Common myeloid progenitor, CD34-positive (primary cell): ENCODE measurements at places on chromosomes 16 and 17.
A peak's percentile ranks its signal among the peaks of the same experiment; 100 is the strongest.

DNA sequence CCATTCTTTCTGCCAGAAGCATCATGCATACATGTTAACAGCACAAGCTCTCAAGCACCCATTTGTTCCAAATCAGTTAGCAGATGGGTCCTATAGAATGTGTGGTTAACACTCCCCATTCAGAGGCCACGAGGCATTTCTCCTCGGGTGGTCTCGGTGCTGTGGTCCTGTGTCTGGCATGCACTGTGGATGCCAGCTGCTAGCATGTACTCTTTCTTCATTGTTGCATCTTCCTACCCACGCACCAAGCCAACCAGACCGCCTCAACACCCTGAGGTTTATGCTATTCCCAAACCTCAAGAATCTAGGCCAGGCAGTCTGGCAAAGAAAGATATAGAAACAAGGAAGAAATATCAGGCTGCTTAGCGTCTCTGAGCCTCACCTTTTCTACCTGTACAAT lies 27.8 kb upstream of the MRTFB start:
- H3K4me3 ChIP-seq = no peak overlapping the region
- DNase-seq = no peak
- H3K27ac ChIP-seq = no peak overlapping the region
- H3K36me3 ChIP-seq = no peaks in the 10 kb centered on the region
- H3K4me1 ChIP-seq = no peaks in the 10 kb centered on the region
- no peaks in the 10 kb centered on the region for H3K27me3 ChIP-seq

DNA sequence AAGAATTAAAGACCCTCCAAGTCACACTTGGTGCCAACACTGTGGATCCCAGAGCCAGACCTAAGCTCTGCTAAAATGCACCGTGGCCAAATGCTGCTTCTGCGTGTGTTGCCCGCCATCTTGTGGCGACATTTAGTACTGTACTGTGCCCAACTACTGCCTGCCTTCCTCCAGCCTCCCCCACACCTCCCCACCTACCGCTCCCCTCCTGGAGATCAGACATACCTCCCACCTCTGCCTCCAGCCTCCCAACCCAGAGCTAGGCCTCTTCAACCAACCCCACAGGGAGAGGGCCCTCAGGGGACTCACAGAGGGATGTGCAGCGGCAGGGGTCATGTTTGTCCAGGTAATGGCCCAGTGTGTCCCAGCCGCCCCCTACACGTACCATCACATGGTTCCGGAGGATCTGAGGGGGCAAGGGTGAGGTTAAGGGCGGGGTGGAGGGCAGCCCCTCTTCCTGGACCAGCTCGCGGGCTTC lies 5.5 kb downstream of the GAS2L2 start:
- no peak overlapping the region for H3K4me3 ChIP-seq
- no peak overlapping the region for H3K27ac ChIP-seq
- H3K27me3 ChIP-seq = peaks cover 11% of the 10 kb centered on the region
- DNase-seq = peak; percentile 86
- H3K4me1 ChIP-seq = peaks cover 22% of the 10 kb centered on the region
- no peaks in the 10 kb centered on the region for H3K36me3 ChIP-seq

DNA sequence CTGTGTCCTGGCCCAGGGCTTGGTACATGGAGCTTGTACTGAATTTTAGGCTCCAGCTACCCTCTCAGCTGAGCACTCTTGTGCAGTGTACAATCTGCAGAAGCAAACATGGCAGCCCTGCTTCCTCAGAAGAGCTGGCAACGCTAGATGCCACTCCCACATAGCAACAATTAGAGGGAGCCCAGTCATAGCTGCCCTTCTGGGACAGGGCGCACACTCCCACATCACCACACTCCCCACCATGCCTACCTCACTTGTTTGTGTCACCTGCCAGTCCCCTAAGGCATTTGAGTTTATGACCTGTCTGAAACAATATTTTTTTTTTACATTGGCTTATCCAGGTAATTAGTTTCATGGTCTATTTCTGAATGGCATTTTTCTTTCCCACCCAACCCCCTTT lies 72.3 kb downstream of the C17orf67 start:
- no peaks in the 10 kb centered on the region for H3K27me3 ChIP-seq
- H3K4me3 ChIP-seq = no peak overlapping the region
- H3K4me1 ChIP-seq = peaks cover 8% of the 10 kb centered on the region
- H3K36me3 ChIP-seq = no peaks in the 10 kb centered on the region

DNA sequence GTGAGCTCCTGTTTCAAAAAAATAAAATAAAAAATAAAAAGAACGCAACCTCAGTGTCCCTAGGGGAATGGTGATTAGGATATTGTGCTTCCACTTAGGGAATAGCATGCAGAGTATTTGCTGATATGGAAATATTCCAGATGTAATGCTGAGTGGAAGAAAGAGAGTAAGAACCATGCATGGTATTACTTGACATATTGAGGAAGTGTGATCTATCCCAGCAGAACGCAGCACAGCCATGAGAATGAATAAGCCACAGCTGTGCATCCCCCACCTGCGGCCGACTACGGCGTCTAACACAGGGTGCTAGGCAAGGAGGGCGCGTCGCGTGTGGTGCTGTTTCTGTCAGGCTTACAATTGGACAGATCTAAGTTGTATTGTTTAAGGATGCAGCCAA lies 49.5 kb downstream of the FOXK2 start:
- peaks cover 3% of the 10 kb centered on the region for H3K4me1 ChIP-seq
- peaks cover 32% of the 10 kb centered on the region for H3K36me3 ChIP-seq
- H3K27ac ChIP-seq = no peak overlapping the region
- DNase-seq = no peak
- H3K27me3 ChIP-seq = no peaks in the 10 kb centered on the region
- H3K4me3 ChIP-seq = no peak overlapping the region

DNA sequence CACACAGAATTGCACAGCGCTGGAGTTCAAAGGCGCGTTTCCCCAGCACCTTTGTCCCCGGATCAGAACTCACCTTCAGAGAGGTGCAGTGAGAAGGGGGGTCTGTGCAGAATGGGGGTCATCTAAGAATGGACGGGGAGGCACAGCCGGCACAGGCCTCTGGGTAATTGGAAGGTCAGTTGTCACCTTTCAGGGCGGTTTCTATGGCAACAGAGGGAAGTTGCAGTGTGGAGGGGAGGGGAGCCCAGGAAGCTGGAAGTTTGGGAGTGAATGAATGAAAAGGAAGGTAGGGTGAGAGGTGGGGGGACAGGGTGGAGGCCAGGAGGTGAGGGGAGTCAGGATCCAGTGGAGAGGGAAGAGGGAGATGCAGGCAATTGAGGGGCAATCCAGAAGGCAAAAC lies 12.4 kb upstream of the KCNG4 start:
- DNase-seq = no peak
- H3K4me3 ChIP-seq = no peak overlapping the region
- H3K27ac ChIP-seq = no peak overlapping the region
- no peaks in the 10 kb centered on the region for H3K4me1 ChIP-seq
- H3K27me3 ChIP-seq = peaks cover 15% of the 10 kb centered on the region

- no peak for DNase-seq
- H3K36me3 ChIP-seq = peaks cover 22% of the 10 kb centered on the region
- H3K4me3 ChIP-seq = no peak overlapping the region
- no peak overlapping the region for H3K27ac ChIP-seq
- no peaks in the 10 kb centered on the region for H3K4me1 ChIP-seq
Measured at GRCh38 chr17:78082988-78083387, 45.6 kb downstream of the TMC6 start.

- H3K4me3 ChIP-seq = no peak within 1 kb of the TSS
- no peaks in the 10 kb centered on the region for H3K36me3 ChIP-seq
- no peak for DNase-seq
- no peaks in the 10 kb centered on the region for H3K27me3 ChIP-seq
- H3K27ac ChIP-seq = no peak within 1 kb of the TSS
- peaks cover 8% of the 10 kb centered on the region for H3K4me1 ChIP-seq
Measured at GRCh38 chr17:69060822-69061221, at the start of gene ABCA9. Gene ABCA9 (minus strand): TSS chr17:69060927. CDS start chr17:69051126, 9,801 bp downstream.

DNA sequence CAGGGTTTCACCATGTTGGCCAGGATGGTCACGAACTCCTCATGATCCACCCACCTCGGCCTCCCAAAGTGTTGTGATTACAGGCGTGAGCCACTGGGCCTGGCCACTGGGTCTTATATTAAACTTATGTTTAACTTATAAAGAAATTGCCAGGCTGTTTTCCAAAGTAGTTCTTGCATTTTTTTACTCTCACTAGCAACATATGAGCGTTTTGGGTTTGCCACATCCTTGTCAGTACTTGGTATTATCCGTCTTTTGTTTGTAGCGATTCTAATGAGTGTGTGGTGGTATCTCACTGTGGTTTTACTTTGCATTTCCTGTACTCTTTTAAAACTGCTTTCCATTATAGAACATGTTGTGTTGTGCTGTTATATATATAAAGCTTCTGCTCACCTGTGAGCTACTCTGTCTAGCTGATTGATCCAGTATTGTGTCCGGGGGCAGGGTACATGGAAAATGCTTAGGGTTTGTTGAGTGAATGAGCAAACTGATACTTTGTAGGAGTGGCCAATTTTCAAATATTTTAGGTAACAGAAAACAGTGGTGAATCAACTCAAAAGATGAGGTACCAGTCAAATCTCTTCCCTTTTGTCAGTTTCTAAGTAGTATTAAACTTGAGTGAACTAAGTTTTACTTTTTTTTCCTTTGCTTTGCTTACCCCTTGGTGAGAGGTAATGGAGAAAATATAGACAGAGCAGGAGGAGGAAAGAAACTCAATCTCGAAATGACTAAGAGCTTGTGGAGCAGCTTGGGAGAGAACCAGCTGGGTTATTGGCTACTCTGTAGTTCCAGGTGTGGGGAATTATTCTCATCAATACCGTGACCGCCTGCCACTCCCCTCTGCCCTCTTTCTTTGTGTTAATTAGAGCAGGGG lies 75.8 kb downstream of the PITPNC1 start:
- no peaks in the 10 kb centered on the region for H3K36me3 ChIP-seq
- H3K4me1 ChIP-seq = peaks cover 5% of the 10 kb centered on the region
- H3K27ac ChIP-seq = no peak overlapping the region
- no peaks in the 10 kb centered on the region for H3K27me3 ChIP-seq
- H3K4me3 ChIP-seq = no peak overlapping the region

GRCh38 chr17:77735081-77735565 lies 223.4 kb upstream of the TNRC6C start:
- peaks cover 9% of the 10 kb centered on the region for H3K4me1 ChIP-seq
- H3K27ac ChIP-seq = no peak overlapping the region
- peak; percentile 34 for DNase-seq
- H3K36me3 ChIP-seq = no peaks in the 10 kb centered on the region
- no peaks in the 10 kb centered on the region for H3K27me3 ChIP-seq
- no peak overlapping the region for H3K4me3 ChIP-seq

DNA sequence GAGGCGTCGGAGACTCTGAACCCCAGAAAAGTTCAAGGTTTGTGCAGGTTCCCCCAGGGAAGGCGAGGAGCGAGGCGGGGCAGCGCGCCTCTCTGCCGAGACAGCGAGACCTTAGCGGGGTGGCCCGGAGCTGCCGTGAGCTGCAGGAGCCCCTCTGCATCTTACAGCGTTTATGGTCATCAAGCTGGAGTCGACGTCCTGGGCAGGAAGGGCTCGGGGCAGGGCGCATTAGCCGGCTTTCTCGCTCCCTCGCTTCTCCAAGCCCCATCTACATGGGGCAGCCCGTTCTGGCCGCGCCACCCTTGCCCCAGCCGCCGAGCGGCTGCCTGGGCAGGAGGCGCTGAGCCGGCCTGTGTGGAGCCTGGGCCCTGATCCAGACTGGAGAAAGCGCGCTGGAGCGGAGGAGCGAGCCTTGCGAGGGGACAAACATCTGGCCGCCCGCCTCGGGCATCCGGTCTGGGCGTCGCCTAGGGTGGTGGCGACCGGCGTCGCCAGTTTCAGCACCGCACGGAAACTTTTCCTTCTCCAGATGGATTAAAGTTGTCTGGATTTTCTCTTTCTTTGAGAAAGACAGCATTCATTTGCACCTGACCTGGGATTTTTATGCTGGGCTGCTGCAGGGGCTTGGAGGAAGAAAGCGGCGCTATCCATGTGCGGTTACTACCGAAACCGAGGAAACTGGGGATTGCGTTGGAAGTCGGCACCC lies 750 bp downstream of the TMEM132E start:
- peak overlapping the region; percentile 59 for H3K4me3 ChIP-seq
- H3K36me3 ChIP-seq = no peaks in the 10 kb centered on the region
- DNase-seq = no peak
- H3K4me1 ChIP-seq = peaks cover 6% of the 10 kb centered on the region

GRCh38 chr17:2123375-2124251 lies 68.7 kb downstream of the HIC1 start:
- H3K27me3 ChIP-seq = no peaks in the 10 kb centered on the region
- DNase-seq = no peak
- H3K4me1 ChIP-seq = peaks cover 19% of the 10 kb centered on the region
- no peak overlapping the region for H3K4me3 ChIP-seq
- no peaks in the 10 kb centered on the region for H3K36me3 ChIP-seq

- no peaks in the 10 kb centered on the region for H3K27me3 ChIP-seq
- H3K4me3 ChIP-seq = peak within 1 kb of the TSS; percentile 70
- H3K36me3 ChIP-seq = no peaks in the 10 kb centered on the region
- DNase-seq = no peak
- peaks cover 13% of the 10 kb centered on the region for H3K4me1 ChIP-seq
- H3K27ac ChIP-seq = peak within 1 kb of the TSS; percentile 68
Measured at GRCh38 chr17:60422162-60422665, at the start of gene CHCT1. Gene CHCT1 (plus strand): TSS chr17:60422489. CDS start chr17:60422593, 104 bp downstream.

- no peaks in the 10 kb centered on the region for H3K36me3 ChIP-seq
- no peak overlapping the region for H3K27ac ChIP-seq
- no peak for DNase-seq
- no peak overlapping the region for H3K4me3 ChIP-seq
- H3K27me3 ChIP-seq = no peaks in the 10 kb centered on the region
- no peaks in the 10 kb centered on the region for H3K4me1 ChIP-seq
Measured at GRCh38 chr17:72423286-72423589, 302.4 kb downstream of the SOX9 start.

GRCh38 chr16:50535506-50536257 lies 12.5 kb upstream of the NKD1 start:
- H3K4me1 ChIP-seq = no peaks in the 10 kb centered on the region
- DNase-seq = no peak
- no peaks in the 10 kb centered on the region for H3K27me3 ChIP-seq
- H3K36me3 ChIP-seq = no peaks in the 10 kb centered on the region
- no peak overlapping the region for H3K27ac ChIP-seq

GRCh38 chr16:52407778-52408177 lies 139.2 kb downstream of the TOX3 start:
- no peaks in the 10 kb centered on the region for H3K27me3 ChIP-seq
- DNase-seq = no peak
- H3K36me3 ChIP-seq = no peaks in the 10 kb centered on the region
- no peak overlapping the region for H3K4me3 ChIP-seq

- H3K27me3 ChIP-seq = no peaks in the 10 kb centered on the region
- peaks cover 6% of the 10 kb centered on the region for H3K4me1 ChIP-seq
- no peak for DNase-seq
Measured at GRCh38 chr17:38894276-38894675, 24.4 kb downstream of the LASP1 start.

- H3K27ac ChIP-seq = peak overlapping the region; percentile 48
- H3K36me3 ChIP-seq = no peaks in the 10 kb centered on the region
- H3K4me1 ChIP-seq = peaks cover 69% of the 10 kb centered on the region
- peak; percentile 73 for DNase-seq
- H3K27me3 ChIP-seq = no peaks in the 10 kb centered on the region
Measured at GRCh38 chr17:4944163-4944553, 4.1 kb downstream of the RNF167 start.

DNA sequence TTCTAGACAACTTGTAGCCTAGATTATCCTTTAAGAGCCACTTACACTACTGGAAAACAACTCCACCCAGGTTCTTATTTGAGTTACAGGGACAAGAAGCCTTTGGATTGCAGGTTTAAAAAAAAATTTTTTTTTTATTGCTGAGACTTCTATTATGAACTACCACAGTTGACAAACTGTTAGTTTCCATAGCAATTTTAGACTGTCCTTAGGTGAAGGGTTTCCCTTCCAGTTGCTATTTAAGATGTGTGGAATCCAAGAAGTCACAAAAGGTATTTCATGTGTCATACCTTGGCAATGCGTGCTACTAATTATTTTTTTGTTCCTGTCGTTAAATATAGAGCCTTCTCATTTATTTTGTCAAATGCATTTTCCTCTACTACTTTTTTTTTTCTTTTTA lies 253.2 kb downstream of the PRKCA start:
- H3K27me3 ChIP-seq = no peaks in the 10 kb centered on the region
- H3K4me1 ChIP-seq = no peaks in the 10 kb centered on the region
- H3K4me3 ChIP-seq = no peak overlapping the region
- no peak for DNase-seq
- no peaks in the 10 kb centered on the region for H3K36me3 ChIP-seq
